CD4-positive, alpha-beta T cell (primary cell): ENCODE measurements at places on chromosomes 2 and 18. TPM values are rescaled to one million over a fixed set of nuclear protein-coding genes. Genes with fewer than 3 reads are reported as not detected.

CPLX4 gene
- not detected for total RNA-seq

TEX51 gene
- total RNA-seq = not detected

DNA sequence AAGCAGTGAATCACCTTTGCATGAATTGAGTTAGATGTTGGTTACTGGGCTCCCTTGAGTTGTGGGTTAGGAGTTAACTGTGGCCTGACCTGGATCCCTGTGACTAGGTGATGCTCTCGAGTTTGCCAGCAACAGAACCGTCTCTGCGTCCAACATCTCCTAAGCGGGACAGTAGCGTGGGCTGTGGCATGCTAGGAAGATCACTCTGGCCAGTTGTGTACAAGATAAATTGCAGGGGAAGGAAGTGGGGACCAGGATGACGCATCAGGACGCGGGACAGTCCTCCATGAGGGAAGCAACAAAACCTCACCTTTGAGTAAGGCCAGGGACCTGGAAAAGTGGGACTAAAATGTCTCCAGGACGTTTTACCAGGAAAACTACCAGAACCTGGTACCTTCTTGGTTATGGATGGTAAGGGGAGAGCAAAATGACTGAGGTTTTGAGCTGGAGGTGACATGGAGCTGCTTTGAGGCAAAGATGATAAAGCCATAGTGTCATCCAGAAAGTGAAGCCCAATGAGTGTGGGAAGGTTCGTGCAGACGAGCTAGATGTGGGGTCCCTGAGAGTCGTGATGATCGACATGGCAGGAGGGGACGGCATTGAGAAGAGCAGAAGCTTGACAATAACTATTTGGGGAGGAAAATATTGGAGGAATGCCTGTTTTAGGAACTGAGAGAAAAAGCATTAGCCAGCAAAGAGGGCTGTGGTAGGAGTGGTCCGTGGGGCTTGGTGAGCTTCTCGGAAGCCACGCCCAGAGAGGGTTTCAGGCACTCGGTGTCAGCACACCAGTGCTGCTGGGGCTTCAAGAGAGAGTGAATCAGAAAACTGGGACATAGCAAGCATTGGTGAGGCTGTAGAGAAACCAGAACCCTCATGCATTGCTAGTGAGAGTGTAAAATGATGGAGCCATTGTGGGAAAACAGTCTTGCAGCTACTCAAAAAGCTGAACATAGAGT, 95.1 kb downstream of the SMAD7 start:
- H3K4me1 ChIP-seq = peaks cover 33% of the 10 kb centered on the region
- no peak overlapping the region for H3K27ac ChIP-seq
- H3K36me3 ChIP-seq = no peaks in the 10 kb centered on the region
- H3K27me3 ChIP-seq = no peaks in the 10 kb centered on the region
- no peak overlapping the region for H3K4me3 ChIP-seq

- no peaks in the 10 kb centered on the region for H3K4me1 ChIP-seq
- no peak for DNase-seq
- H3K27me3 ChIP-seq = no peaks in the 10 kb centered on the region
- H3K27ac ChIP-seq = no peak overlapping the region
Observed at GRCh38 chr2:80068038-80068731, 236.4 kb downstream of the LRRTM1 start.

DNA sequence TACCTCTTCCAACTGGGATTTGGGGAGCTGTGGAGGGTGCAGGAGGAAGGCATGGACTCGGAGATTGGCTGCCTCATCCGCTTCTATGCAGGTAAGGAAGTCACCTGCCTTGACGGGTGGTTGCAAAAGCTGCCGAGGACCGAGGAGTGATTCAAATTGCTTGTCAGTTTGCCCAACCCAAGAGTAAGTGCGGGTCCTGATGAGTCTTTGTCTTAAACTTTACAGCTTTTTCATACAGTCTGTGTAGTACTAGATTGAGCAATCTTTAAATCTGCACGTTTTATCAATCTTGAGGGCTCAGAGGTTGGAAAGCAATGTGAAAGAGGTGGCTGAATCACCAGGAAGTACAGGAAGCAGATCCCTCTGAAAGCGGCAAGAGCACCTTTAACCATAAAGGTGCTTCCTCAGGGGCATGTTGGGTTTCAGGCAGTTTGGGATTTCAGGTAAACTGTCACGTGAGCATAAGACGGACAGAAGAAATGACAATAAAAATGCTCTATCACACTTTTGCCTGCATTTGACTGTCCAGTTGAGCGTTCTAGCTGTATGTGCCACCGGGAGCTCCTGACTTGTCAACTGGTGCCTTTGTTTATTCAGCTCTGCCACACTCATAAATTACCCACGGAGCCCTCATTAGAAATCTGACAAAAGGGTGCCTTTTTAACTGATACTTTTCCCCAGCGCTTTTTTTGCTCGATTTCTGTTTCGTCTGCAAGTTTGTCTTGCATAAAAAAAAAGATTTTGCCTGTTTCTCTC, 2.0 kb downstream of the PHLPP1 start:
- peaks cover 15% of the 10 kb centered on the region for H3K4me1 ChIP-seq
- H3K4me3 ChIP-seq = peak overlapping the region; percentile 56
- DNase-seq = peak; percentile 35
- no peaks in the 10 kb centered on the region for H3K27me3 ChIP-seq
- H3K27ac ChIP-seq = no peak overlapping the region
- no peaks in the 10 kb centered on the region for H3K36me3 ChIP-seq
